ENCODE measurements at places on chromosomes 1 and 21.

GRCh38 chr1:117171900-117172511 is 38.7 kb downstream of the VTCN1 start:
- no peaks in the 10 kb centered on the region for H3K4me1 ChIP-seq
- H3K36me3 ChIP-seq: no peaks in the 10 kb centered on the region
- no peaks in the 10 kb centered on the region for H3K27me3 ChIP-seq
- no peak for DNase-seq
- H3K27ac ChIP-seq: no peak overlapping the region
- no peak overlapping the region for H3K4me3 ChIP-seq

DNA sequence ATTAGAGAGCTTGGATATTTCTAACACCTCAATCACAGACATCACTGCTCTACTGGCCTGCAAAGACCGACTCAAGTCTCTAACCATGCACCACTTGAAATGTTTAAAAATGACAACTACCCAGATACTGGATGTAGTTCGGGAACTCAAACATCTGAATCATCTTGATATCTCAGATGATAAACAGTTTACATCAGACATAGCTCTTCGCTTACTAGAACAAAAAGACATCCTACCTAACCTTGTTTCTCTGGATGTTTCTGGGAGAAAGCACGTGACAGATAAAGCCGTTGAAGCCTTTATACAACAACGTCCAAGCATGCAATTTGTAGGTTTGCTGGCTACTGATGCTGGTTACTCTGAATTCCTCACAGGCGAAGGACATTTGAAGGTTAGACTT is 45.1 kb downstream of the ZYG11B start:
- H3K4me1 ChIP-seq: no peaks in the 10 kb centered on the region
- H3K4me3 ChIP-seq: no peak overlapping the region
- peaks cover 4% of the 10 kb centered on the region for H3K36me3 ChIP-seq

GRCh38 chr1:101496109-101496508 is 259.3 kb downstream of the S1PR1 start:
- no peaks in the 10 kb centered on the region for H3K36me3 ChIP-seq
- DNase-seq: no peak
- no peaks in the 10 kb centered on the region for H3K4me1 ChIP-seq
- H3K27me3 ChIP-seq: no peaks in the 10 kb centered on the region
- no peak overlapping the region for H3K27ac ChIP-seq

DNA sequence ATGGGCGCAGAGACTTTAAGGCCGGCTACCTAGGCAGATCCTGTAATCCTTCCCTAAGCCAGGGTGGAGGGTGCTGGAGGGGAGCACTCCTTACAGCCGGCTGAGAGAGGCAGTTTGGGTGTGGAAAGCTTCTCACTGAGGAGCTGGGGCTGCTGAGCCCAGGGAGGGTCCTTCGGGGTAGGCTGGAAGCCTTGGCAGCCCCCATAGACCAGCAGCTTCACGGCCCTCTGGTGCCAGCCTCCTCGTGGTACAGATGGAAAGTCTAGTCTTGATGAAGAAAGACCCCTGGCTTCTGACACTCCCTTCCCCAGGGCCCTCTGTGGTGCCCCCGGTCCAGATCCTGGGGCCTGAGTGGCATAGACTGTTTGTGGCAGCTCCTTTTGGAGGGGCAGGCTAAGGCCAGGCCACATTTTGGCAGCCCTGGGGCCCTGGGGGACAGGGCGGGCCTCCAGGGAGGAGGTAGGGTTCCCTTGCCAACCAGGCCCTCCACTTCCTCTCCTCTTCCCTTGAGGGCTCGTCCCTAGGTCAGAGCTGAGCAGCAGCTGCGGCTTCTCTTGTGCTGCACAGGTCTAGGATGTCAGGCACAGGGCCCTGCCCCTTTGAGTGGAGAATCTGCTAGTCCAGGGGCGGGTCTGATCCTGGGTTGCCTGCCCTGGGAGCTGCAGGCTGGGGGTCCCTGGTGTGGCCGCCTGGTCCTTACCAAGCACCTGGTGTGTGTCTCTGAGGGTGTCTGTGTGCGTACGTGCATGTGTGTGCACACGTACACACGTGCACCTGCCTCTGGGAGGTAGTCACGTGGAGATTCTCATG is 4.8 kb downstream of the AMPD2 start:
- H3K36me3 ChIP-seq: peaks cover 12% of the 10 kb centered on the region
- H3K27me3 ChIP-seq: no peaks in the 10 kb centered on the region
- H3K27ac ChIP-seq: no peak overlapping the region
- H3K4me3 ChIP-seq: no peak overlapping the region
- no peak for DNase-seq

GRCh38 chr1:113930499-113931161 is 1.5 kb downstream of the HIPK1 start:
- peak overlapping the region; percentile 97 for H3K4me3 ChIP-seq
- H3K4me1 ChIP-seq: peaks cover 9% of the 10 kb centered on the region
- H3K27me3 ChIP-seq: no peaks in the 10 kb centered on the region
- peak overlapping the region; percentile 94 for H3K27ac ChIP-seq

DNA sequence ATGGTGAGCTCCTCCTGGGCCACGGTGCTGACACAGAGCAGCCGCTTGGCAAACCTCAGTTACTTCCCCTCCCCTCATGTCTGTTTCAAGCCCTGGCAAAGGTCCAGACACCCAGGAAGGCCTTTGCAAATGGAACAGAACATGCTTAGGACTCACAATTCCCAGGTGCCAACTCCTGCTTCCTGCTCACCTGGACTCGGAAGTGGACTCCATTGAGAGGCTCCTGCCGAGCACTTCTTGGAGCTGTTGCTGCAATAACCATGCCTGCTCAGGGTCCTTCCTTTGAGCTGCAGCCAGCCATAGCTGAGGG is 10.7 kb downstream of the DCST2 start:
- peaks cover 21% of the 10 kb centered on the region for H3K4me1 ChIP-seq
- no peak overlapping the region for H3K27ac ChIP-seq
- no peak overlapping the region for H3K4me3 ChIP-seq
- no peak for DNase-seq

- H3K27ac ChIP-seq: no peak overlapping the region
- no peaks in the 10 kb centered on the region for H3K27me3 ChIP-seq
- no peaks in the 10 kb centered on the region for H3K4me1 ChIP-seq
- no peak for DNase-seq
- H3K4me3 ChIP-seq: no peak overlapping the region
Observed at GRCh38 chr1:202584707-202585589, 125.3 kb downstream of the SYT2 start.

DNA sequence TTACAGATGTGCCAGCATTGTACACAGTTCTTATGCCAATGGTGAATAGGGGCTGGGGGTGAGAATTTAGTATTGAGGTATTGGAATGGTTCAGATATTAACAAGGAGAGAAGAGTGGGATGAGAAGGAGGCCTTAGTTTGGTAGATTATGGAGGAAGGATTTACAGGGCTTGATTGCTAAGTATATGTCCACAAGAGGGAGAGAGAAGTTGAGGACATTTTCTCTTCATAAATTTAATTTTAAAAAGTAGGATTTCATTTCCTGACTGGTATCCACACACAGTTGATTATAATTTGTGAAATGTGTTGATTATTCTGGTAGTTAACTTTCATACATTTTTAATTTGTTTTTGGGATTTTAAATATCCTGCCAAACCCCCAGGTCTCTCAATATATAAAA is 213.0 kb downstream of the ADGRL2 start:
- no peaks in the 10 kb centered on the region for H3K36me3 ChIP-seq
- no peaks in the 10 kb centered on the region for H3K27me3 ChIP-seq
- H3K4me1 ChIP-seq: no peaks in the 10 kb centered on the region
- H3K27ac ChIP-seq: no peak overlapping the region
- no peak for DNase-seq

- H3K4me3 ChIP-seq: no peak overlapping the region
- no peak for DNase-seq
- H3K27me3 ChIP-seq: no peaks in the 10 kb centered on the region
- H3K36me3 ChIP-seq: no peaks in the 10 kb centered on the region
Observed at GRCh38 chr1:174156437-174156836, 2.9 kb upstream of the RABGAP1L start.

DNA sequence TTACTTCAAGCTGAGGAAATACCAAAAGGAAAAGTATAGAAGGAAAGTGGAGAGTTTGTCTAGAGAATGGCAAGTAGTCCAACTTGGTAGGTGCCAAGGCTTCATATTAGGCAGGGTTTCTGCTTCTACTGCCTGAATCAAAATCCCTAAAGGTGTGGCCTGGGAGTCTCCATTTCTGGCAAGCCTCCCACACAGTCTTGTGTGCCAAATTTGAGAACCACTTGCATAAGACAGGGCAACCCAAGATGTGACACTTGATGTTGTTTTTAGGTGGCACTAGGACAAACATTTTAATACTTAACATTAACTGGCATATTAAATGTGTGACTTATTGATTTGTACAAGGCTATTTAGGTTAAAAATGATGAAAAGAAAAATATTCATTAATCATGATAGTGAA is 60.1 kb downstream of the ATG4C start:
- no peak overlapping the region for H3K4me3 ChIP-seq
- DNase-seq: no peak
- H3K4me1 ChIP-seq: no peaks in the 10 kb centered on the region
- H3K27ac ChIP-seq: no peak overlapping the region

GRCh38 chr1:232917053-232917452 is 33.4 kb upstream of the NTPCR start:
- H3K27me3 ChIP-seq: no peaks in the 10 kb centered on the region
- no peaks in the 10 kb centered on the region for H3K4me1 ChIP-seq
- H3K27ac ChIP-seq: no peak overlapping the region
- no peak overlapping the region for H3K4me3 ChIP-seq

DNA sequence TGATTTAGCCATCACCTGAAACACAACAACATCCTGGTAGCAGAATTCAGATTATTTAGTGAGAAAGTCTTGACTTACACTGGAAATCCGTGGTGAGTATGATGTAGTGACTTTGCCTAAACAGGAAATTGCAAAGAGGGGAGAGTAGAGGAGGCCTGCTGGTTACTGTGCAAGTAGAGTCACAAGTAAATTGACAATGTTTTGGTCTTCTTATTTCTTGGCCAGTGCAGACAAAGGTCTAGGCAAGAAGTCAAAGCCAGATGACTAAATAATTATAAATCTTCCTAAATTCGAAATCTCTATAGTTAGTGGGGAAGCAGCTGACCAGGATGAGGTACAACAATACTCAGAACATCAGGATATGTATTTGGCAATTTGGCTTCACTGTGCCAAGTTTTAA is 159.5 kb upstream of the KCTD3 start:
- no peak overlapping the region for H3K27ac ChIP-seq

GRCh38 chr1:161044535-161044907 is 1.3 kb downstream of the USF1 start:
- DNase-seq: no peak
- H3K4me3 ChIP-seq: peak overlapping the region; percentile 91
- H3K27ac ChIP-seq: peak overlapping the region; percentile 85

DNA sequence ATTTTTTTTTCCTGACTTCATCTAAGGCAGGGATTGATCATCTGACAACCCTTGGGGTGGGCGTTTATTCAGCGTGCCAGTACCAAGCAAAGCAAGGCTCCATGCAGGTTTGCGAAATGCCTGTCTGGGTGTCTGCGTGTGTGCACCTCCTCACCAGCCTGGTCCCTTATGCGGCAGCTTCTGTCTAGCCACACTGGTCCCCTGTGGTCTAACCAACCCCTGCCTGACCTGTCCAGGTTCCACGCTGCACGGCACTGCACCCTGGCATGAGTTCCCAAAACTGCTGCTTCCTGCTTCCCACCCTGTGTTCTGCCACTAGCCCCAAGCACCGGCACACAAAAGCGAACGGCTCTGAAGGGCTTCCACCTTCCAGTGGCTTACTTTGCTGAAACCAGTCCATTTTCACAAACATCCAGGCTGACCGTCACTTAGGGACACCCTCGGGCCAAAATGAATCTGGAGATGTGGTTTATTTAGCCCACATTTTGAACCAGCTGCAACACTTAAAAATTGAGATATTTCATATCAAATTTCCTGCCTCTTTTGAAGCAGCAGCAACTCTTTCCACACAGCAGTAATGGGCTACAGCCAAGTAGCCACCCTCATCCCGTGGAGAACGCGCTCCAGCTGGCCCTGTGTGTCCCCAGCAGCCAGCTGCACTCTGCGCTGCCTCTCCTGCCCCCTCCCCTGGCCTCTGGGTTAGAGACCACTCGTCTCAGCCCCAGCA is 55.7 kb downstream of the HLCS start:
- no peak overlapping the region for H3K4me3 ChIP-seq
- no peak for DNase-seq
- no peaks in the 10 kb centered on the region for H3K36me3 ChIP-seq
- no peaks in the 10 kb centered on the region for H3K4me1 ChIP-seq
- no peaks in the 10 kb centered on the region for H3K27me3 ChIP-seq

DNA sequence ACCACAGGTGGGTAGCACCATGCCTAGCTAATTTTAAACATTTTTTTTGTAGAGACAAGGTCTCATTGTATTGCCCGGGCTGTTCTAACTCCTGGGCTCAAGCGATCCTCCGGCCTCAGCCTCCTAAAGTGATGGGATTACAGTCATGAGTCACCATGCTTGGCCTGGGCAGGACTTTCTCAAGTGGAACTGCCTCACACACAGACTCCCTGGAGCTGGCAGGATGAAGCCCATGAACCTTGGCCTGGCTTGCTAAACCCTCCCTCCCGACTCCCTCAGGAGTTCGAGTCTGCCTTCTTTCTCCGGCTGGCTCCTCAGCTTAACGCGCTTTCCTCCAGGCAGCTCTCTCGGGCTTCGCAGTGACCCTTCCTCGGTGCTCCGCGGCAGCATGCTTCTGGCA is 7.7 kb upstream of the ECE1 start:
- H3K4me1 ChIP-seq: no peaks in the 10 kb centered on the region
- DNase-seq: no peak
- no peaks in the 10 kb centered on the region for H3K27me3 ChIP-seq
- no peaks in the 10 kb centered on the region for H3K36me3 ChIP-seq

GRCh38 chr1:205546541-205546940 is 42.1 kb downstream of the CDK18 start:
- DNase-seq: no peak
- no peaks in the 10 kb centered on the region for H3K4me1 ChIP-seq
- no peaks in the 10 kb centered on the region for H3K36me3 ChIP-seq
- no peak overlapping the region for H3K4me3 ChIP-seq
- H3K27me3 ChIP-seq: peaks cover 14% of the 10 kb centered on the region
- H3K27ac ChIP-seq: no peak overlapping the region

GRCh38 chr1:56539520-56539931 is 39.8 kb downstream of the PLPP3 start:
- no peak overlapping the region for H3K27ac ChIP-seq
- peaks cover 21% of the 10 kb centered on the region for H3K36me3 ChIP-seq

GRCh38 chr1:222387007-222387814 is 160.7 kb downstream of the HHIPL2 start:
- H3K36me3 ChIP-seq: no peaks in the 10 kb centered on the region
- no peak overlapping the region for H3K4me3 ChIP-seq
- no peaks in the 10 kb centered on the region for H3K27me3 ChIP-seq
- H3K4me1 ChIP-seq: no peaks in the 10 kb centered on the region
- no peak for DNase-seq
